ENCODE measurements at places on chromosomes 2 and 18.

- no peak for DNase-seq
Observed at GRCh38 chr2:230226051-230226551, 565 bp downstream of the SP140 start.

DNA sequence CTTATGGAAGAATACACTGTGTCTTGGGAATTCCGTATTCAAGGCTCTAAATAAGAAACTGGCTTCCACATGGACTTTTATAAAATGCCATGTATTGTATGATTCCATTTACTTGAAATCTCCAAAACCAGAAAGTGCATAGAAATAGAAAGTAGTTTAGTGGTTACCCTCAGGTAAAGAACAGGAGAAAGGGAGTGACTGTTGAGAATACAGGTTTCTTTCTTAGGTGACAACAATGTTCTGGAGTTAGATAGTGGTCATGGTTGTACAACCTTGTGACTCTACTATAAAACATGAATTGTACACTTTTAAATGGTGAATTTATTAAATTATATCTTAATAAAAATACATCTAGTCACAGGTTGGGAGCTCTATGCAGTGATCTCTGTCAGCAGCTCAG lies 481.8 kb downstream of the SPAG16 start:
- DNase-seq, result no peak

DNA sequence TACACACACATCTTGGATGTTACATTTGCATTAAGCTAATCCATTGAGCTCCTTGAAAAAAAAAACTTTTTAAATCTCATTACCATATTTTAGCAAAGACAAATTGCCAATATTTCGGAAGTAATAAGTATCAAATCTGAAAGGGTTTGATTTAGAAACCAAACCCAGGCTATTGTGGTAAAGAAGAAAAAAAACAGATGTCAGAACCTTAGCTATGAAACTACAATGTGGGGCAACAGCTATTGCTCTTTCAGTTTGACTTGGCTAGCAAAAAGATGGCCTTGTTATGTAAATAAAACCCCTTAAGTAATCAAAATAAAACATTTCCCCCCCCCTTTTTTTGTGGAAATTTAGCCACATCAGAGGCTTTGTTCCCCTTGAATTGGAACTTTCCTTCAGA lies 41.2 kb upstream of the REG3A start:
- DNase-seq, result no peak

- DNase-seq, result no peak
Observed at GRCh38 chr2:178677599-178677998, 129.6 kb downstream of the TTN start.

- peak; percentile 39 for DNase-seq
Observed at GRCh38 chr2:76599732-76600368, 889.1 kb upstream of the GCFC2 start.

DNA sequence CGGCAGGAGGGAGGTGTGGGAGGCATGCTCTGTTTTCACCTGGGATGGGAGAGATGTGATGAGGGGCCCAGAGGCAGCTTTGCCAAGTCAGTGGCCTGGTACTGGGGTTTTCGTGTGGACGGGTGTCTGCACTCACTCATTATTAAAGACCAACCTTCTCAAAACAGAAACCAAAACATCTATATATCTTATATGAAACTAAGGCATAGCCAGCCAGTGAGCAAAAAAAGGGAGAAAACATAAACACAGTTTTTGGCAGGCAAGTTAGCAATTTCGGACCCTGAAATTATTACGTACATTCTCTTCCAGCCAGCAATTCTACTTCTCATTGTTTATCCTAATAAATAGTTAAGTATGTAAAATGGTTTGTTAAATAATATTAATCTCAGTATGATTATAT lies 181.1 kb upstream of the SMAD2 start:
- no peak for DNase-seq

All from NCI-H510A (cell line).